ENCODE measurements at places on chromosomes 6 and 20.

DNA sequence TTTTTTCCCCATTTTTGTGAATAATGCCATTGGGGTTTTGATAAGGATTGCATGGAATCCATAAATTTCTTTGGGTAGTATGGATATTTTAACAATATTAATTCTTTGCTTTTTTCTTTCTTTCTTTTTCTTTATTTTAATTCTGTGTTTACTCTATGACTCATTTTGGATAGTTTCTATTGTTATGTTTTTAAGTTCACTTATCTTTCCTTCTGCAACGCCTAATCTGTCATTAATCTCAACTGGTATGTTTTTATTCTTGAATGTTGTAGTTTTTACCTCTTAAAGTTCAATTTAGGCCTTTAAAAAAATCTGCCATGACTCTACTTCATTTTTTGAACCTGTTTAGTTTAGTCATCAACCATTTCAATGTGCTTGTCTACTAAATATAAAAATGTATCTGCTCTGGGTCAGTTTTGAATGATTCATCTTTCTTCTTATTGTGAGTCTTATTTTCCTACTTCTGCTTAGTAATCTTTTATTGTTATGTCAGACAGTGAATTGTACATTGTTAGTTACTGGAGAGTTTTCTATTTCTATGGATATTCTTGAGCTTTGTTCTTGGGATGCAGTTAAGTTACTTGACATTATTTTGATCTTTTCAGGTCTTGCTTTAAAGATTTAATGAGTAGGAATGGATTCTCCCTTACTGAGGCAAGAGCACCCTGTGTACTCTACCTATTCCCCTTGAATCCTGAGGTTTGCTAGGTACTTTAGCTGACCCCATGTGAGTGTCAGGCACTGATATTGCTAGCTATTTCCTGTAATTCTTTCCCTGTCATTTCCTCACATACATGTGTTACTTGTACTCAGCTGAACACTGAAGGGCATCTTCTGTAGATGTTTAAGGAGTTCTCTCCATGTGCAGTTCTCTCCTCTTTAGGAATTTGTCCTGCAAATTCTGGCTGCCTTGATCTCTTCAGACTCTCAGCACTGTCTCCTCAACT, 104.2 kb downstream of the TFAP2B start:
- no peaks in the 10 kb centered on the region for H3K36me3 ChIP-seq
- H3K27ac ChIP-seq: no peak overlapping the region
- H3K4me3 ChIP-seq: no peak overlapping the region
- DNase-seq: no peak

- no peak for DNase-seq
- no peaks in the 10 kb centered on the region for H3K36me3 ChIP-seq
- H3K4me3 ChIP-seq: no peak overlapping the region
- no peak overlapping the region for H3K27ac ChIP-seq
- no peaks in the 10 kb centered on the region for H3K4me1 ChIP-seq
Observed at GRCh38 chr6:67252663-67253062, 1382.4 kb upstream of the ADGRB3 start.

- peaks cover 15% of the 10 kb centered on the region for H3K4me1 ChIP-seq
- no peaks in the 10 kb centered on the region for H3K36me3 ChIP-seq
- H3K4me3 ChIP-seq: no peak overlapping the region
- no peak overlapping the region for H3K27ac ChIP-seq
- DNase-seq: no peak
- H3K27me3 ChIP-seq: peaks cover 3% of the 10 kb centered on the region
Observed at GRCh38 chr6:35733633-35734032, 3.2 kb upstream of the ARMC12 start.

GRCh38 chr6:168583126-168583525, 142.1 kb downstream of the SMOC2 start:
- H3K27ac ChIP-seq: no peak overlapping the region
- no peaks in the 10 kb centered on the region for H3K4me1 ChIP-seq
- H3K36me3 ChIP-seq: no peaks in the 10 kb centered on the region
- no peak for DNase-seq
- peaks cover 3% of the 10 kb centered on the region for H3K27me3 ChIP-seq
- H3K4me3 ChIP-seq: no peak overlapping the region

DNA sequence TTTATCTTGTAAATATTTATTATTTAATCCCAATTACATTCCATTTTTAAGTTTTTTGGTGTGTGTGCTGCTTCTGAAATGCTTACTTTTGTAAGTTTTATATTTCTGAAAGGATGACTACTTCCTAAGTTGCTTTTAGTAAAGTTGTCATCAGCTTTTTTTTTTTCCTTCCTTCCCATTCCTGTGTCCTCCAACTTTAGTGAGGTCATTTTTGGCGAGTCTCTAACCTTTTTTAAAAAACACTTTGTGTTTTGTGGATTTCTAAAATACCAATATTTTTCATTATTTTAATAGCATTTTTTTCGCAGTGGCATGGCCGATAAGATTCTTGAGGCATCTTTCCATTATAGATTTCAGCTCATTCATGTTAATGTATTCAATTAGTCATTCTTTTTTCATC, 30.9 kb downstream of the FIG4 start:
- H3K27me3 ChIP-seq: no peaks in the 10 kb centered on the region
- no peak overlapping the region for H3K27ac ChIP-seq
- no peak for DNase-seq
- H3K36me3 ChIP-seq: peaks cover 19% of the 10 kb centered on the region
- H3K4me3 ChIP-seq: no peak overlapping the region
- H3K4me1 ChIP-seq: peaks cover 16% of the 10 kb centered on the region

DNA sequence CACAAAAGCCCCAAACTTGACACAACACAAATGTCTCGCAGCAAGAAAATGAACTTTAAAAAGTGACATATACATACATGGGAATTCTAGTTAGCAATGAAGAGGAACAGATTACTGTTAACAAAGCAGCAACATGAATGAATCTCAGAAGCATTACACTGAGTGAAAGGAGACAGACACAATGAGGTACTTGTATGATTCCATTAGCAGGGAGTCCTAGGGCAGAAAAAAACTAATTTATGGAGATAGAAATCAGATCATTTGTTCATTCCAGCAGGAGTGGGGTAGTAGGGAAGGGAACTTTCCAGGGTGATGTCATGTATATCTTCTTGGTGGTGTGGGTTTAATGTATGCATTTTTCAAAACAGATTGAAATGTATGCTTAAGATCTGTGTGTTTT, 524.4 kb downstream of the KIF16B start:
- H3K27me3 ChIP-seq: no peaks in the 10 kb centered on the region
- H3K4me3 ChIP-seq: no peak overlapping the region
- H3K27ac ChIP-seq: no peak overlapping the region
- no peaks in the 10 kb centered on the region for H3K36me3 ChIP-seq

DNA sequence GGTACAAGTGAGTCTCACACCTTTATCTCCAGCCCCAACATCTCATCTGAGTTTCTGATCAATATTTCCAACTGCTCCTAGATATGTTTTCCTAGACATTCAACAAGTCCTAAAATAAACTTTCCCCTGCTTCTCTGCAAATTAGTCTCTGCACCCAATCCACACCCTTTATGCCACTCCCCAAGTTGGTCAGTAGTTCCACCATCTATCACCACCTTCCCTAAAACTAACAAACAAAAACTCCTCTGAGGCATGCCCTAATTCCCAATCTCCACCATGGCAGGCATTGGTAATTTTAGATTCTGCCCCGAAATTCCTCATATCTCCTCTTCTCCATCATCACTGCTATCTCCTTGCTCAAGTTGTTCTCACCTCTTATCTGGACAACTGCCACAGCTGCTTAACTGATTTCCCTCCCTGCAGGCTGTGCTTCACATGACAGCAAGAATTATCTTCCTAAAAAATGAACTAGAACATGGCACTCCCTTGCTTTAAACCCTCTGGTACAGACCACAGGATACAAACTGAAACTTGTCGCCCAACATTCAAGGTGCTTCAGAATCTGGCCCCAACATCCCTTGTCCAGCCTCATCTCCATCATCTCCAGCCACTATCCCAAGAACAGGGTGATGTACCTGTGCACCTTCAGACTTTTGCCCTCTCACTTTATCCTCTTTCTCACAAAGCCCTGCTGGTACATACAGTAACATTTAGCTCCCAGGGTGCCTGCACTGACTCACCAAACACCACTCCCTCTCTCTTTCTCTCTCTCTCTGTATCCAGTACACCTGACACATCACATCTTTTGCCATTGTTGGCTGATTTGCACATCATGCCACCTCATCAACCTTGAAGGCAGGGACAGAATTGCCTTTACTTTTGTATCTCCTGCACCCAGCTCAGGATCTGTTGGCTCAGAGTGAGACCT, 55.5 kb downstream of the ZHX3 start:
- DNase-seq: no peak
- no peak overlapping the region for H3K4me3 ChIP-seq
- no peaks in the 10 kb centered on the region for H3K27me3 ChIP-seq
- H3K4me1 ChIP-seq: peaks cover 16% of the 10 kb centered on the region
- no peak overlapping the region for H3K27ac ChIP-seq

DNA sequence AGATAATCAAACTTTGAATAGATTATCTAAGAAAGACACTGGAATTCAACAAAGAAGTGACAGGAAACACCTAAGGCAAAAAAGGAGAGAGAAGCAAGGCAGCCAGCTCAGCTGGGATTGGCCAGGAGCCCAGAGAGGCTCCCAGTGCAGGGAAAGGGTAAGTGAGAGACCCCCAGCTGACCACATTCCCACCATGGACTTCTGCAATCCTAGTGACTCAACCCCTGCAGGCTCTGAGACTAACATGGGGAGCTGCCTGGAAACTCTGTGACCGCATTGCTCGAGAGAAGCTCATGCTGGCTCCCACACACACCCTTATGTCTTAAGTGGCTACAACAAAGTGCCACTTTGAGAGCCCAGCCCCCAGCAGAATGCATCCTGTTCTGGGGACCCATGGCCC, 215.1 kb downstream of the PACRG start:
- H3K4me1 ChIP-seq: peaks cover 22% of the 10 kb centered on the region
- peaks cover 12% of the 10 kb centered on the region for H3K36me3 ChIP-seq
- H3K27ac ChIP-seq: peak overlapping the region; percentile 66
- DNase-seq: peak; percentile 90
- H3K27me3 ChIP-seq: peaks cover 3% of the 10 kb centered on the region

DNA sequence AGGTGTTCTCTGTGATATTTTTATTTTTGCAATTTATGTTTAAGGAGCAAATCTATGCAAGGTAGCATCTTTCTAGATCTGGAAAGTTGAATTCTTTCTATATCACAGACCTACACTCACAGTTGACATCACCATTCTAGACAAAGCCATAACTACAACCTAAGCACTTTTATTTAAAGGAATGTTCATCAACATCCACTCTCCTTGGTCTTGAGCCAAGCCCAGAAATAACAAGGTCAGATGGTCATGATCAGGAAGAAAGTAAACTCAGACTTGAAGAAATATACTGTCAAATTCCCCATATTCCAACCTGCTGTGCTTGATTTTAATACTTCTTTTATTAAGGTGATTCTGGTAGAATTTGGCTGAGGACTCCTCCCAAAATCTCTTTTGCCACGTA, 32.2 kb downstream of the MMUT start:
- peaks cover 18% of the 10 kb centered on the region for H3K36me3 ChIP-seq
- H3K4me1 ChIP-seq: peaks cover 18% of the 10 kb centered on the region
- no peak overlapping the region for H3K27ac ChIP-seq

- H3K4me3 ChIP-seq: no peak overlapping the region
- H3K27me3 ChIP-seq: no peaks in the 10 kb centered on the region
- H3K4me1 ChIP-seq: peaks cover 25% of the 10 kb centered on the region
- no peak overlapping the region for H3K27ac ChIP-seq
- DNase-seq: no peak
Observed at GRCh38 chr20:41505184-41505583, 113.0 kb downstream of the CHD6 start.

DNA sequence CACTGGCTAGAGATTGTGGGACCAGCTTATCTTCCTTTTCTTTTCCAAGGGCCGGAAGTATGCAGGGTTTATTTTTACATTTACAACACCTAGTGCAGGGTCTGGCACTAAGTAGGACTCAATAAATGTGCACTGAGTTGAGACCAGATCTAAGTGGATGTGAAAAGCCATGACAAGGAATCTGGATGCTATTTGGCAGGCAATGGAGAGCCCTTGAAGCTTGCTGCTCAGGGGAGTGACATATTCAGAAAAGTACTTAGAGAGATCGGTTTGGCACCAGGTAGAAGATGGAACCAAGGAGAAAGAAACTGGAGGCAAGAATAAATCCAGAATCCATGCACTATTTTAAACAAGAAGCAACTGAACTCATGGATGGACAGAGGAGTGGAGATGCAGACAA, 815.8 kb downstream of the MAFB start:
- no peaks in the 10 kb centered on the region for H3K27me3 ChIP-seq
- no peak overlapping the region for H3K4me3 ChIP-seq
- H3K36me3 ChIP-seq: no peaks in the 10 kb centered on the region
- H3K27ac ChIP-seq: no peak overlapping the region
- no peaks in the 10 kb centered on the region for H3K4me1 ChIP-seq
- no peak for DNase-seq

DNA sequence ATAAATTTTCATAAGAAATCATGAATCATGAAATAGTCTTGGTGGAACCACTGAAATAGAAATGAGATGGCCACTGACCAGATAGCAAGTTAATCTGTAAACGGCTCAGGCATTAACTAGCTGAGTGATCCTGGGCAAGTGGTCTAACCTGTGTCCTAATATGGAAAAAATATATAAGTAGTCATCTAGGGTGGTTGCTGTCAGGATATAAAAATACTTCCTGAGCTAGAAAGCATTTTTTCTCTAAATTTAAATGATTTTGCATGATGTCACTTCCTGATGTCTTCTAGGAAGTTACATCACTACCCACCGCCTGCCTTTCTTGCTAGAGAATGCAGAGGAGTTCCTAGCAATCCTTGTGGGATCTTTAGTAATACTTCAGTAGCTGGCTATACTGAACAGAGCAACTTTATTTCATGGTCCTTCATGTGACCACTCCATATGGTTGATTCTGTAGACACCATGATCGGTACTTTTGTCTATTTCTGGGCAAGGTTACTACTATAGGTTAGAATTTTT, 228.1 kb upstream of the CEP162 start:
- H3K4me1 ChIP-seq: peaks cover 10% of the 10 kb centered on the region
- no peak overlapping the region for H3K4me3 ChIP-seq
- DNase-seq: no peak
- H3K27me3 ChIP-seq: no peaks in the 10 kb centered on the region

DNA sequence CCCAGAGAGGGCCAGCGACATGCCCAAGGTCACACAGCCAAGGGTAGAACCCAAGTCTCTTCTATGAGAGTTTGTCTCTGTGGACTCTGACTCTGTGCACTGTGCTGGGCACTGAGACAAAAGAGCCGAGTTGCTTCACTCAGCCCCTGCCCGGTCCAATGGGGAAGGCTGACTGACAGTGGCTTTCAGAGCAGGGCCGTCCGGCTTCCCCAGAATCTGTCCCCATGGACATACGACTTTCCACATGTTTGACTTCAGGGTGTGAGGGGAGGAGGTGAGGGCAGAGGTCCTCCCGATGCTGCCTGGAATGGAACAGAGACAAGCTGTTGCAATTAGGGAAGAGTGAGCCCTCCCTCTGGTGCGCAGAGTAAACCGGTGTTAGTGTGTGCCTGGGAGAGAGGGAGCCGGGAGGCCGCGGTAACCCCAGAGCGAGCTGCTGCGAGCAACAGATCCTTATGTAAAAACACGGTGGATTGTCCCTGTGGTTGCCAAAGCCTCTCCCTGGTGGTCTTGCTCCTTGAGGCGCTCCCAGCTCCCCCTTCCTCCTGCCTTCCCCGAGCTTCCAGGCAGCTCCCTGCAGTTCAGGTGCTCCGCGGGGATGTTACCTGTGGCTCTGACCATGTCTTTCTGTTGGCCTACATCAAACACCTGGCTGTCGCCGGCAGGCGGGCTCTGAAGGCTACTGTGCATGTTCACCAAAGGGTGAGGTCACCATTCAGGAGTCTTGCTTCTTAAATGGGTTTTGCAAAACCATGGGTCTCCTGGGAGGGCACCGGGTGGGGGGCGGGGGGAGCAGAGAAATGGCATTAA, 672 bp downstream of the SIRPA start:
- DNase-seq: no peak
- H3K27ac ChIP-seq: peak overlapping the region; percentile 55
- H3K27me3 ChIP-seq: no peaks in the 10 kb centered on the region
- peaks cover 38% of the 10 kb centered on the region for H3K4me1 ChIP-seq
- no peaks in the 10 kb centered on the region for H3K36me3 ChIP-seq
- H3K4me3 ChIP-seq: peak overlapping the region; percentile 94

Data from HFFc6 (cell line).